Hematopoietic multipotent progenitor cell treated with erythropoietin and hydrocortisone succinate and interleukin-3 and kit ligand, for 4 days (in vitro differentiated cells): ENCODE measurements at places on chromosomes 4 and X.

GRCh38 chr4:123106747-123107146 lies 184.3 kb upstream of the NUDT6 start:
- no peak for DNase-seq

DNA sequence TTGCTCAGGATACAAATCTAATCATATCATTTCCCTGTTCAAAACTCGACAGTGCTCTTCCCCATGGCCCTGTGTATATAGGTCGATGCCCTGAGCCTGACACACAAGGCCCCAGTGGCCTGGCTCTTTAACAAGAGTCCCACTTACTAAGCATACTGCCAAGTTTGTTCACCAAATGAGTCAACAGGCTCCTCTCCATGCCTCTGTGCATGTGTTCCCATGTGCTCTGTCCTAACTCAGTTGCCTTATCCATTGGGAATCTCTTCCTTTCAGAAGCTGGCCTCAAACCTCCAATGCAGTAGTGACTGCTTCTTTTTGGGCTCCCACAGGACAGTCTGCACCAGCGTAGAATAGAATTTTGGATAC lies 18.9 kb upstream of the CXCR3 start:
- no peak for DNase-seq

DNA sequence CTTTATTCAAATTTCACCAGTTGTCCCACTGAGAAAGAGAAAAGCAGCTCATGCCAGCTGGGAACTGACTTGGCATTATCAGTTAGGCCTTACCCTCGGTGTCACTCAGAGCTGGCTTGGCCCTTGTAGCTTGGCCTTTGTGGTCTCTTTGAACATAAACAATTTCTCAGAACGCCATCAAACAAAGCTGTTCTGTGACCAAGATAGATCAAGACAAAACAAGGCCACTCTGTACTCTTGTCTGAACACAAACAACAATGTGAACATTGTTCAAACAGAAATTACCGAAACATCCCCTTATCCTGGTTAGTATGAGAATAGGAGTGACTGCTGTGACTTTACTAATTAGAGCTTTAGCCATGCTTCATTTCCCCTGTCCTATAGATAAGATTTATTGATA lies 57.2 kb downstream of the DIPK2B start:
- no peak for DNase-seq

DNA sequence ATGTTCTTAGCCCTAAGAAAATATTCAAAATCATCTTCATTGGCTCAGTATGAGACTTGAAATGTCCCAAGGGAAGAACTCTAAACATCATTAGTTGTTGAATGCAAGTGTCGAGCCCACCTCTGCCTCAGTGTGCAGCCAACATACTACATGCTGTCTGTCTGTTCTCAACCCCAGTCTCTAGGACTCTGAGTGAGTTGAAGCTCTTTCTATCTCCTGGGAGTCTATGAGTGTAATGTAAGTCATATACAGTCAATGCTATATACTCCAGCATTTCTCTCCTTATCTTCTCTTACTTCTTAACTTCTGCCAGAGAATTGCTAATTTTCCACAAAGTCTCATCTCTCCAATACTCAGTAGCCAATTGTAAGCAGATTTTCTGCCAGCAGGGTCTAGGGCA lies 61.3 kb downstream of the SPATA18 start:
- no peak for DNase-seq

DNA sequence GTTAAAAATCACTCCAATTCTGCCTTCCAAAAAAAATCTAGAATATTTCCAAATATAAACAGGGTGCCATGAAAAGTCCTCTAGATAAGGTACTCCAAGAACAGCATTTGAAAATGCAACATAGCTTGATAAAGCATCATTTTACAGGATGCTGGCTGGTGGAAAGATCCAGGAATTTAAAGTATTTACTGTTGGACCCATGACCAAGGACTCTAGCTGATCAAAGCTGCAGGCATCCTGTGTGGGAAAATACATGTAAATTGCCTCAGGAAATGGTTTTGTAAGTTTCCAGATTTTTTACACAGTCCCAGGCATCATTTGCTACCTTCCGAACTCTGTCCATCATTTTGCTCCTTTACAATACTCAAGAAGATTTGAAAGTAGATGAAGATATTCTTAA lies 164.4 kb downstream of the GRIA3 start:
- no peak for DNase-seq

- peak; percentile 62 for DNase-seq
Measured at GRCh38 chr4:40916880-40917279, 167.1 kb downstream of the NSUN7 start.

DNA sequence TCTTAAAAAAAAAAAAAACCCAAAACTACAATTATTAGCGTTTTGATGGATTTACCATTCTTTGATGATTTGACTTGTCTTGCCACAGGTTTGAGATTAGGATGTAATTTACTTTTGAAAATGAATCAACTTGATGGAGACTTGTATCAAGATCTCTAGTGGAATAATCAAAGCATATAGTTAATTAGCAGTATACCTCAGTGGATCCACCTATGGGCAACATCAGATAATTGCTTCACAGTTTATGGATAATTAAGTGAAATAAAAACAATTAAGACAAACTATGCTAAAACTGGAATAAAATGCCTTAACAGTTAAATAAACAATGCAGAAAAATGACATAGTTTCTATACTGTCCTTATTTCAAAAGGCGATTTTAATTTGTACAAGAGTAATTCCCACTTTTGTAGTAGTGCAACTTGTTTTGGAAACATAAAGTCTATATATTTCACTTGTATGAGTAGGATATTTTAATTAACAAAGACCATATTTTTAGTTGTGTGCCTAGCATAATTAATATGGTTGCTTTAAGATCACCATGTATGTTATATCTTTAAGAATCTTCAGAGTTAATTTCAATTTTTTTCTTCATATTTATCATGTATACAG lies 4.2 kb downstream of the CPEB2 start:
- peak; percentile 54 for DNase-seq

DNA sequence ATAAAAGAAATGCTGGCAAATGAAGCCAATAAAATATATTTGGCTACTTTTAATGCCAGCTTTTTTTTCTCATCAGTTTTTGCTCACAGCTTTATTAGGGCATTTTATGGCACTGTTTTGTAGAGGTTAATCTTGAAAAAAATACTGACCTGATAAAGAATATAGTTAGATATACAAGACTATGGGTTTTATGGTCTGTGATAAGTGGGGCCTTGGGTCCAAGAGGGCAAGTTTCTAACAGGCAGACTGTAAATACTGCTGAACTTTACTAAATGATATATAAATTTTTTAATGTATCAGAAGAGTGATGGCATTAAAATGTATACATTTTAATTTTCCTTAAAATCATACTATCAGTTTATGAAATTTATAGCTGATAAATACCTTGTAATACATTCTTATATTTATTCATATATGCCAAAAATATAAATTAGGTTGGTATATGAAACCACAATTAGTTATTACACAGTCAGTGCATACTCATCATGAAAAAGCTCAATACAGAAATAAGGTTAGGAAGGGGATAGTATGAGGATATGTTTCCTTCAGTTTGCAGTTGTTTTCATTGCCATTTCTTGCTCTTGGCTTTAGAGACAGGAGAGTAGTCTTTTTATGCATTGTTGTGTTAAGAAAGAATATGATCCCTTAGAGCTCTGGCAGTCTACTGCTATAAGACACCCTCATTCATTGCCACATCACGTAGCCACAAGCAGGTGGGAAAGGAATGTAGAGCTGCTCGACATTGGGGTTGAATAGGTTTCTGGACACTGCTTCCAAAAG lies 146.6 kb downstream of the TLL1 start:
- no peak for DNase-seq

DNA sequence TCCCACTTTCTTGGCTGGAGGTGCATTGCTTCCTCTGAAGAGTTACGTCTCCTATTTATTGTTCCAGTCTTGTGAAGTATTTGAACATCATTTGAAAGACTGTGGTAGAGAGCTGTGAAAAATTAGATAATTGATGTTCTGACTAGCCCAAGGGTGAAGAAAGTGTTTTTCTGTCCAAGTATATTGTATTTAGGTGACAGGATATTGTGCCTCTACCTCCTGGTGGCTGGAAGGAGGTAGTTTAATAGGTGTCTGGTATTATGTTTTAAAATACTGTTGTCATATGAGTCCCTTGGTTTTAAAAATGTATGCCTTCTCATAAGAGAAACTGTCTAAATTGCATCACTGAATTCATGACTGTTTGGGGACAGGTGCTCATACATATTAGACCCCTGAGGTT lies 226.0 kb downstream of the SPRY1 start:
- DNase-seq, result no peak

GRCh38 chr4:145644699-145645098 lies 25.5 kb downstream of the MMAA start:
- DNase-seq, result peak; percentile 65

DNA sequence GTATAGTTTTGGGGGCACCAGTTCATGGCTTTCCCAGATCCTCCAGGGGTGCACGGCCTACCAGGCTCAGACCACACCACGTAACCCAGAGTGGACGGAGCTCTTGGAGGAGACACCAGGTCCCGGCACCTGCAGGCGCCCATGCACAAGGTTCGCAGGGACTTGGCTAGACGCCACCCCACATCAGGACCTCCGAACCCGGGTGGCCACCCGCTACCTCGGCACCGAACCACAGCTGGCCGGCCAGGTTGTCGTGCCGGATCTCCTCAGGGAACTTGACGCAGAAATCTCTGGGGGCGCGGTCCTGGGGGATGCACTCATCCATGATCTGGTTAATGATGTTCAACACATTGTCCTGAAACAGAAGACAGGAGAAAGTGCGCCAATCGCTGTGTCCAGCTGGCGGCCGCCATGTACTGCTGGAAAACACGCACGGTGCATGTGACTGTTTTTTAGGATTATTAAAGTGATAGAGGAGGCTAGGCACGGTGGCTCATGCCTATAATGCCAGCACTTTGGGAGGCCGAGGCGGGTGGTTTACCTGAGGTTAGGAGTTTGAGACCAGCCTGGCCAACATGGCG lies 77.1 kb downstream of the ZFYVE28 start:
- no peak for DNase-seq

DNA sequence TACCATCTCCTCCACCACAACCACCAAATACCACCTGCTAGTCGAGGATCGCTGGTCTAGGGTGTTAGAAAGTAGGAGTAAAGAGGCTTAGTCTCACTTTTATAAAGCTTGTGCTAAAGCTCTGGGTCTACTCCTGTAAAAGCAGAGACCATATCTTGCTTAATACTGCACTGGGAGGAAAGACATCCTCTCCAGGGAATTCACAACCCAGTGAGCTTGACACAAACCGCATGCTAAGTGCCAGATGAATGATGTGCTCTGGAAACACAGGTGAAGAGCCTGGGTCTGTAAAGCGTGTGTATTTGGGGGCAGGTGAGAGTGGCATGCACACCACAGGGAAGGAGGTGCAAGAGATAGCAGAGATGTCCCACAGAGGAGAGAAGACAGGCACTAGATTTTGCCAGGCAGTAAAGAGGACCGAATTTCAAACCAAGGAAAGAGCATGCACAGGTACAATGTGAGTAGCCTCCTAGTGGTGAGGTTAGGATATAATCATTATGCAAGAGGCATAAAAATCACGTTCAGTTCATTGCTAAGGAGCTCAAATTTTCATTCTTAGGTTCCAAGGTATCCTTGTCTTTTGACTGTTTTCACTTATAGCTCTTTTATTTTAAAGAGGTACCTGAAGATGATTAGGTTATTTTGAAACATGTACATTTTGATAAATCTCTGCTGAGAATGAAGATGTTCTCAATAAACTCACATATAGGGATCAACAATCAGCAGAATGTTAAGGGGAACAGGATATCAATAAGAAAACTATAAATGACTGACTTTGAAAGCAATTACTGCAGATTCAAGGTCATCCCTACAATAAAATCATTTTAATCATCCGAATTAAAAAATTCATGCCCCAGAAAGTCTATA lies 20.7 kb downstream of the TAPT1 start:
- DNase-seq, result peak; percentile 70

DNA sequence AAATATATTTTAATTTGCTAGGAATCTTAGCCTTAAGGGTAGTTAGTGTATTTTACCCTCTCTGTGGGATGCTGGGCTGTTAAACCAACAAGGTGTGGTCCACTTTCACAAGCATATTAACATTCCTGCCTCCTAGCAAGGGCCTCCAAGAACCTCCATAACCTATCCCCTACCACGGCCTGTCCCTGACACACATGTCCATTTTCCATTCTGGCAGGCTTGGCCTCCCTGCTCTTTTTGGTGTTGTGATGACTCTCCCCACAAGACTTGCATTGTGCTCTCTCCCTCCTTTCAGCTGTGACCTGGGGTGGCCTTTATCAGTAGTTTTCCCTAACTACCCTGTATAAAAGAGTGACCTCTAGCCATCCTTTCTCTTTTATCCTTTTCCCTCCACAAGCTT lies 120.2 kb downstream of the KLHL8 start:
- no peak for DNase-seq

DNA sequence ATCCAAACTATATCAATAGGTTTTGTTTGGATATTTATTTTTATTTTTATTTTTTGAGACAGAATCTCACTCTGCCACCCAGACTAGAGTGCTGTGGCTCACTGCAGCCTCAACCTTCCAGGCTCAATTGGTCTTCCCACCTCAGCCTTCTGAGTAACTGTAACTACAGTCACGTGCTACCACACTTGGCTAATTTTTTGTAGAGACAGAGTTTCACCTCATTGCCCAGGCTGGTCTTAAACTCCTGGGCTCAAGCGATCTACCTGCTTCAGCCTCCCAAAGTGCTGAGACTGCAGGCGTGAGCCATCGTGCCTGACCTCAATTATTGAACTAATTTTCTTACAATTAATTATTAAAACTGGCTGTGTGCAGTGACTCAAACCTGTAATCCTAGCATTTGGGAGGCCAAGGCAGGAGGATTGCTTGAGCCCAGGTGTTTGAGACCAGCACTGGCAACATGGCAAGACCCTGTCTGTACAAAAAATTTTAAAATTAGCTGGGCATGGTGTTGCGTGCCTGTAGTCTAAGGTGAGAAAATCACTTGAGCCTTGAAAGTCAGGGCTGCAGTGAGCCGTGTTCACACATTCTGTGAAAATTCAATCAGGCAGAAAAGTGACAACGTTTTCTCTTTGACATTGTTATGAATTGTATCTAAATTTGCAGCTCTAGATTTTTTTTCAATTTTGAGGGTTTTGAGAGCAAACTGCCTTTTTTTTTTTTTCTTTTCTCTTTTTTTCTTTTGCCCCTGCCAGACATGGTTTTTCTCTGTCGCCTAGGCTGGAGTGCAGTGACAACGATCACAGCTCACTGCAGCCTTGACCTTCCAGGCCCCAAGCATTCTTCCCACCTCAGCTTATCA lies 66.0 kb downstream of the UBE2K start:
- no peak for DNase-seq

- no peak for DNase-seq
Measured at GRCh38 chr4:110897784-110898183, 274.9 kb upstream of the PITX2 start.

- no peak for DNase-seq
Measured at GRCh38 chrX:35101901-35102300, 159.3 kb downstream of the FAM47B start.

GRCh38 chrX:1686642-1687041 lies 71.8 kb downstream of the ASMT start:
- no peak for DNase-seq

DNA sequence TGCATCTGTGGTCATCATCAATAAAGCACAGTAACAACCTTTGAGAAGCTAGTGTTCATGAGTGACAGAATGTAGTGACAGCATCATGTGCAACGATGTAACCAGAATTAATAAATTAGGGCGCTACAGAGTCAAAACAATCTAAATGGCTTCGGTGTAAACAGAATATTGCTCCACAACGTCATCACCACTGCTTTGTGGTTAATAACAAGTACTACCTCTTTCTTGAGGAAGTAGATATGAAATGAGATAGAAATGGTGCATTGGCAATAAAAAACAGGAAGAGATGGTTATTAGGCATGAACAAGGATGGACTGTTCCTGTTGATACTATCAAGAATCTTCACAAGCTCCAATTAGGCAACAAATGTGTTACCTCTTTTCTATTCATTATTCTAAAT lies 8.7 kb upstream of the PDHA2 start:
- peak; percentile 70 for DNase-seq

GRCh38 chr4:13143222-13144070 lies 340.7 kb downstream of the RAB28 start:
- DNase-seq, result no peak
